Skin of body (tissue), 3 donors: ENCODE measurements at places on chromosomes 11 and 22. TPM values are rescaled to one million over a fixed set of nuclear protein-coding genes. Genes with fewer than 3 reads are reported as not detected.

GRCh38 chr11:122737951-122738693, 82.6 kb downstream of the UBASH3B start:
- no peak for DNase-seq

GRCh38 chr11:65870307-65870658, 2.3 kb downstream of the EFEMP2 start:
- DNase-seq, result no peak

Gene OR51B5
- total RNA-seq, result 0.30 TPM

DNA sequence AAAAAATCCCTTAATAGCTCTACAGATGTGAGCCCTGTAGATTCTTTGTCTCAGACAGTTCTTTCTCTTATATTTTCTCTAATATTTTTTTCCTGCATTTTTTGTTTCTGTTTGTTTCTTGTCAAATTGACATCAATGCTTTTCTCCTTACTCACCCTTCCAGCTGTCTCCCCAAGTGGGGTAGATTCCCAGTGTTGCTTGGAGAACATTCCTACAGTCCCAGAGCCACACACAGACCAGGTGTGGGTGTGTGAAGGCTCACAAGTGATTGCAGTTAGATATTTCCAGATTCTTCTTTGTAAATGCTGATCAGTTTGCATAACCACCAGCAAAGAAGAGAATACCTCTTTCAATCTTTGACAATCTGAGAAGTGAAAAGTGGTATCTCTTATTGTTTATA, 7.5 kb downstream of the VPS51 start:
- DNase-seq, result no peak

Gene KCNK4
- not detected for total RNA-seq

Gene MCAM
- 65.5 TPM for total RNA-seq

Gene OR51B4
- not detected for total RNA-seq

- no peak for DNase-seq
These were observed 3.0 kb downstream of the C11orf58 start for GRCh38 chr11:16741473-16741872.
